ENCODE measurements at places on chromosomes 1 and 21. TPM values are rescaled to one million over a fixed set of nuclear protein-coding genes. Genes with fewer than 3 reads are reported as not detected.

The SLC44A3 gene
- 1.2 TPM for total RNA-seq

GRCh38 chr1:152901631-152902030 is 6.7 kb upstream of the IVL start:
- DNase-seq: no peak

The DNAJC6 gene
- 120 TPM for total RNA-seq

DNA sequence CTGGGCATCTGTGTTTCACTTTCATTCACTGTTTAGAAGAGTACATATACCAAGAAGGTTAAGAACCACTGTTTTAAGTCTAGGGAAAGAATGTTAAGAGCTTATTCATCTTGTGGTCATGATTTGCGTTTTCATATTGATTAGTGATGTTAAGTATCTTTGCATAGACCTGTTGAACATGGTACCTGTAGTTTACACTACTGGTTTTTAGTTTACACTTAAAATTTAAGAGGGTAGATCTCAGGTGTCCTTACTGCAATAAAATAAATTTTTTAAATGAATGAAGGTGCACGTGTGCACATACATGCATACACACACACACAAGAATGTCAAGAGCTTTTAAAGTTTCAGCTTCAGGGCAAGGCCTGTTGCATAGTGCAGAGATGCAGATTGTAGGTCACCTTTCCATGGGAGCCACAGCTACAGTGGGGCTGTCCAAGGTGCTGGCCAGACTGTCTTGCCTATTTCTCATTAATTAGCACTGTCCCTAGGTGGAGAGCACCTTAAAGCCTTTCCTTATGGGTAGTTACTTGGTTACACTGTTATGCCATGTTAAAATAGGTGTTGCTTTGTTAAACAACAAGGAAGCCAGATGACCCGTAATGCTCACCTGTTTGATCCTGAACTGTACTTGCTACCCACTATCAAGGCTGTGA is 543.0 kb upstream of the DAB1 start:
- DNase-seq: no peak

DNA sequence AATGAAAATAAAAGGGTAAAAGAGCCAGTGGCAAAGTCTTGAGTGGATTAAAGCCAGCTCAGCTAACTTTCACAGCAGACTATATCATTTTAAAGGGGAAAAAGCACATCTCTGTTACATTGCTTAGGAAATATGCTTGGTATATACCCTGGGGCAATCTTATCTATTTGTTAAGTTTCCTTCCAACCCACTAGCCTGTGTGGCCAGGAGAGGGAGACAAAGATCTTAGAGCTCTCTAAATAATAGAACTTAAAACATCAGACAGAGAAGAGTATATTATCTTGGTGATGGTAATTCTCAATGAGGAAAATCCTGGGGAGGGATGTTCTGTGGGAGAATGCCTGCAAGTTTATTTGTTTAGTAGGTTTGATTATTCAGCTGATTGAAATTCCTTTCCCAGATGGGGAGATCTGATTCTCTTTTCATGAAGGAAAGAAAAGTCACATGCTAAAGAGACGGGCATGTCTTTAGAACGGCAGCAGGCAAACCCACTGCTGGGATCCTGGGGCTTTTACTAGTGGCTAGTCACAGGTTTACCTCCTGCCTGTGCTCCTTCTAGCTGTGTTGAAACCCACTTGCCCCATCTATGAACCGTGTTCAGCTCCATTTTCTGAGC is 3.6 kb downstream of the KCNE2 start:
- DNase-seq: no peak

- DNase-seq: no peak
Observed at GRCh38 chr1:172907834-172908326, 142.9 kb downstream of the TNFSF18 start.

DNA sequence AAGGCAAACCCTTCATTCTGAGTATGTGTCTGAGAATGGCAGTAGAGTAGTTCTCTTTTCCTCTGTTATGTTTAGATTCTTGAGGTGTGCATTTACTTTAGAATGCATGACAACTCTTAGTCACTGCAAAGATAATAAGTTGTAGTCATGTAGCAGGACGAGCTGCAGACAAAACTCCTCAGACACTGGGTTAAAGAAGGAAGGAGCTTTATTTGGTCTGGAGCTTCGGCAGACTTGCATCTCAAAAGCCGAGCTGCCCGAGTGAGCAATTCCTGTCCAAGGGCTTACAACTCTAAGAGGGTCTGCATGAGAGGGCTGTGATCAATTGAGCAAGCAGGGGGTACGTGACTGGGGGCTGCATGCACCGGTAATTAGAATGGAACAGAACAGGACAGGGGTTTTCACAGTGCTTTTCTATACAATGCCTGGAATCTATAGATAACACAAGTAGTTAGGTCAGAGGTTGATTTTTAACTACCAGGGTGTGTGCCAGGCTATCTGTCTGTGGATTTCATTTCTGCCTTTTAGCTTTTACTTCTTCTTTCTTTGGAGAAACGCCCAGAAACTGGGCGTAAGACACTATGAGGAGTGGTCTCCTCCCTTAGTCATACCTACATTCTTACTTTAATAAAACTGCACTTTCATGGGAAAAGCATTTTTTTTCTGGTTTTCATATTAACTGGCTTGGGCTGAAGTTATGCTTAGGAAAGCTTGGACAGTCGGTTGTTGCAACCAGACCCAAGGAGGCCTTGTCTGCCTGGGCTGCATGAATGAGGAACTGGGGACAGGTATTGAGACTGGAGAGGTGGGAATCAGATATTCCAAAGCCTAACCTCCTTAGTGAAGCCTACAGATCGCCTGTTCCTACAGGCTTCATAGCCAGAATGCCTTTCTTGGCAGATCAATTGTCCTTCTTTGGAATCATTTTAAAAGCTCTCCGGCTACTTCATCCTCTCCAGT is 115.1 kb downstream of the RHOU start:
- DNase-seq: no peak

The C1QA gene
- 8.6 TPM for total RNA-seq

- no peak for DNase-seq
Observed at GRCh38 chr1:18632218-18632588, 1.6 kb downstream of the PAX7 start.

The PTGER3 gene
- total RNA-seq: 2.4 TPM

GRCh38 chr1:207007352-207008033 is 25.1 kb downstream of the C1orf116 start:
- no peak for DNase-seq

GRCh38 chr1:238895911-238896310 is 490.5 kb upstream of the CHRM3 start:
- DNase-seq: no peak

DNA sequence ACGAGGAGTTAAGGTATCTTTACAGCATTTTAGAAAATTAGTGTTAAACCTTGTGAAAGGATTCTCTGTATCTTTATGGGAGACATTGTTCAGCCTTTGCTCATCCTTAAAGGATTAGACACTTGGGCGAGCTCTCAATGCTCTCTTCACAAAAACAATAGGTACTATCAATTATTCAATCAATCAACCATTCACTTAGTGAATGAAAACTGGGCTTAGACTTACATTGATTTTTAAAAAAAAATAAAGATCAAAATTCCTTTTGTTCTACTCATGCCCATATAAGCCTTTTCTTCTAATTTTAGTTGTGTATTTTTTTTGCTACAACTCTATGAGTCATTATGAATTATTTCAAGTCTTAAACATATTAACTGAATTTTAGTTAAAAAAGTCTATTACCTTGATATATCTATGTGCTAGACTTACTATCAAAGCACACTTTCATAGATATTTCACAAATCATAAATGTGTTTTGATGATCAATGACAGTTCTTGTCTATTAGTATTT is 181.2 kb downstream of the DPYD start:
- DNase-seq: no peak

- no peak for DNase-seq
Observed at GRCh38 chr1:220691053-220691684, 1.0 kb downstream of the C1orf115 start.

GRCh38 chr1:114581335-114582287 is at the start of gene BCAS2:
Gene BCAS2, minus strand, starts transcription at chr1:114581615. Its CDS starts 24 bp downstream, at chr1:114581591.
- peak; percentile 78 for DNase-seq

GRCh38 chr1:68907491-68907890 is 410.6 kb upstream of the DEPDC1 start:
- DNase-seq: no peak

The WDR64 gene
- not detected for total RNA-seq

- DNase-seq: no peak
Observed at GRCh38 chr21:44372616-44373015, 19.2 kb downstream of the TRPM2 start.

DNA sequence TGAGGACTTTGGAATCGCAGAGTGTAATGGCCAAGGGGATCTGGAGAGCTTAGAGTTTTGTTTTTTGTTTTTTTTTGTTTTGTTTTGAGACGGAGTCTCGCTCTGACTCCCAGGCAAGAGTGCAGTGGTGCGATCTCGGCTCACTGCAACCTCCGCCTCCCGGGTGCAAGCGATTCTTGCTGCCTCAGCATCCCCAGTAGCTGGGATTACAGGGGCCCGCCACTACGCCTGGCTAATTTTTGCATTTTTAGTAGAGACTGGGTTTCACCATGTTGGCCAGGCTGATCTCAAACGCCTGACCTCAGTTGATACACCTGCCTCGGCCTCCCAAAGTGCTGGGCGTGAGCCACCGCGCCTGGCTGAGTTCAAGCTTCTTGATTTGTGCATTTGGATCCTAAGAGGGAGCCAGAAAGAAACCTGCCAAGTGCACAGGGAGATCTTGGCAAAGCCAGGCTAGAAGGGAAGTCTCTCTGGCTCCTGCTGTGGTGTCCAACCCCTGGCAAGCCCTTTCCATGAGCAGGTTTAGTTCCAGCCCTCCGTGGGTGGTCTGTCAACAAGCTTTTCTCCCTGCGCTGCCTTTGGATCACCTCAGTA is 852 bp downstream of the FAAH start:
- DNase-seq: no peak

The AUNIP gene
- 0.82 TPM for total RNA-seq

GRCh38 chr1:239735111-239735510 is 348.7 kb downstream of the CHRM3 start:
- no peak for DNase-seq

DNA sequence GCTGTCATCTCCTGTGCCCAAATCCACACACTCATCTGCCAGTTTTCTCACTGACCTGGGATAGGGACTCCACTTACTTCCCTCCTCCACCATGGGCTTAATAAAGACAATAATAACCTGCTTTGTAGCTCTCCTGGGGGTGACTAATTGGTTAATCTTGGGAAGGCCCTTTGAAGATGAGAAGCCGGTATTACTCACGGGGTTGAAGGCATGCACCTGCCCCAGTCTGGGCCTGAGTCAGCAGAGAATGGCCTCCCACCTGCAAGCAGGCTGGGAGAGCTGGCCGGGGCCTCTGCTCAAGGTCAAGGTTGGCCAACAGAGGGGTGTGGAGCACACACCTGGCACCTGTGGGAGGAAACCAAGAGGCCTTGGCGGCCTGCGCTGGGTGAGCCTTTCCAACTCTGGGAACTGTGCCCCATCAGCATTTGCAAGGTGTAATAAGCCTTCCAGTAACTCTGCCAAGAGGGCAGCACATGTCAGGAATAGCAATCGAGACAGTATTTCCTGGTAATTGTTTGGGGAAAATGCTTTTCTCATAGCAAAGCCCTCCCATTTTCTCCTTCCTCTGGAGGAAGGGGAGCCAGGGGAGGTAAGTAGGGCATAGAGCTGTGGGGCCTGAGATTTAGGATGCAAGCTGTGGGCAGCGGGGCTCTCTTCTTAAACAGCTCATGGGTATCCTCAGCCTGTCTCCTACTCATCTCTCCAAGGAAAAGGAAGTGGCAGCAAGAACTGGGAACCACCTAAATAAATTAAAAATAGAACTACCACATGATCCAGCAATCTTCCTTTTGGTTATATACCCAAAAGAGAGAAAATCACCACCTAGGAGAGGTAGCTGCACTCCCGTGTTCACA is 49.0 kb downstream of the TOMM20 start:
- DNase-seq: no peak
